ENCODE measurements at places on chromosomes 6 and 20.
A peak's percentile ranks its signal among the peaks of the same experiment; 100 is the strongest.

GRCh38 chr20:35541783-35542662 is at the start of gene ERGIC3:
ERGIC3 (plus strand) TSS chr20:35542078; CDS start chr20:35542098, 20 bp downstream.
- DNase-seq: peak; percentile 99

GRCh38 chr6:139306291-139306981 is 14.6 kb upstream of the TXLNB start:
- DNase-seq: no peak

DNA sequence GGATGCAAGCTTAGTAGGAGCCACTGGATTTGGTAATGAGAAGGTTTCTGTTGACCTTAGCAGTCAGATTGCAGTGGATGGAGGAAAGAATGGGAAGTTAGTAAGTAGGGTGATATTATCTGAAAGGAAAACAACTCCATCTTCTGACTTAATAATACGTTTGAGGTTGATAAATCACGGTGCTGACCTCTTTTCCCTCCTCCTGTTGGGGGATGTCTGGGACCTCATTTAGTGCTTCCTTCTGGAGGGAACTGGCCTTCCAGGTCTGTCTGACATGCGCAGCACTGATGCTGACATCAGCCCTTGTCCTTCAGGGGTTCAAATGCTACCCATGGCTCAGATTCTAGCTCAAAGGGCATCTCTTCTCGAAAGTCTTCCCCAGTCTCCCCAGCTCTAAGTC is 48.2 kb upstream of the AKAP12 start:
- DNase-seq: no peak

- no peak for DNase-seq
These were observed 237.6 kb downstream of the SMOC2 start for GRCh38 chr6:168678588-168678987.

DNA sequence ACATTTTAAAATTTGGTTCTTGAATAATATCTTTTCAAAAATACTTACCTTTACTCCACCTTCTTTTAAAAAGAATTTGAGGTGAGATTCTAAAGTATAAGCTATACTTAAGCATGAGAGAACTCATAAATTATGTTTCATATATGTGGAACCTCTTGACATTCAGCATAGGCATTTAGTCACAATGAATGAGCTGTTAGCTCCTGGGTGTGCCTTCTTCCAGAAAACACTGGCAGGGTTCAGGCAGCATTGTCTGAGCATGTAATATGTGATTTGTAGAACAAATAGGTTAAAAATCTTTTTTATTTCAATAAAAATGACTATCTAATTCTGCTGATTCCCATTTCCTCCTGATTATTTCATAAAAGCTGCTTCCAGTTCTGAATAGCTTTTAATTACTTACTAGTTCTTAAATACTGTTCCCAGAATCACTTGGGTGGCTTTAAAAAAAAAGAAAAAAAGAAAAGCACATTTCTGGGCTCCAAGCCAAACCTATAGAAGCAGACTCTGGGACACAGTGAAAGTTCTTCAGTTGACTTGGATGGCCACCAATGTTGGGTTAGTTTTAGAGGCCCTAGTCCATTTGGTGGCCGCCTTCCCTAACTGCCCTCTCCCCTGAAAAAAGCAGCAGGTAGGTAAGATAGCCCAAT is 20.2 kb downstream of the RNF8 start:
- DNase-seq: no peak

Data from NCI-H345 (cell line).